ENCODE measurements at places on chromosomes 3 and 15.
A peak's percentile ranks its signal among the peaks of the same experiment; 100 is the strongest.

DNA sequence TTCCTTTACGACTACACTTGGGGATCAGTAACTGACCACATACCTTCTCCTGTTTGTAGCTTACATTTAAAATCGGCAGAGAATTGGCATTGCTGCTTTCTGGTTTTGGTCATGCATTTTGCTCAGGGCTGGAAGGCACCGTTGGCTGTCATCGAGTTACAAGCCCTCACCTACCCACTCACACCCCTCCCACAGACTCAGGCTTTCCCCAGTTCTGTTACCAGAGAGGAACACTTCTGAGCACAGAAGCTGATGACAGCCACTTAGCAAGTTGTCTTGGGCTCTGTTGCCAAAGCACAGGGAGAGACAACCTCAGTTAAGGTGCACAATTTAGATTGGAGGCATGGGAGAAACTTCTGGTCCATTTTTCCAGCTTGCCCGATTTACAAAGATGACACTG is 204.8 kb upstream of the TOPAZ1 start:
- no peak overlapping the region for H3K4me3 ChIP-seq
- peaks cover 32% of the 10 kb centered on the region for H3K27me3 ChIP-seq
- no peaks in the 10 kb centered on the region for H3K4me1 ChIP-seq
- DNase-seq = no peak

- H3K4me1 ChIP-seq = no peaks in the 10 kb centered on the region
- no peak for DNase-seq
- peak overlapping the region; percentile 82 for H3K27ac ChIP-seq
- no peaks in the 10 kb centered on the region for H3K36me3 ChIP-seq
These were observed 42.5 kb upstream of the TPM1 start for GRCh38 chr15:62999923-63000561.

DNA sequence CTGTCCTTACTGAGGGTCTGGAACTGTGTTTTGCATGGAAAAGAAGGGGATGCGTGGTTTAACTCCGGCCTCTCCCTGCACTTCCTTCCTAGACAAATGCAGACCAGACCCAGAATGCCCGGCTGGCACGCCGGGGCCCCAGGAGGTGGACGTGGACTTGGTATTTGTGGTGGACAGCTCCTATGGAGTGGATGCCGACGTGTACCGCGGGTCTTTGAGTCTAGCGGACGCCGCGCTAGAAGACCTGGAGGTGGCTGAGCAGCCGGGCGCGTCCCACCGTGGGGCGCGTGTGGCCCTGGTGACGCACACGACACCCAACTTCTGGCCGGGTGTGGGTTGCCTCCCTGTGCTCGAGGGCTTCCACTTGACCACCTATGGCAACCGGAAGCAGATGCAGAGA is 81.8 kb upstream of the COL6A5 start:
- H3K4me3 ChIP-seq = no peak overlapping the region
- DNase-seq = no peak
- H3K36me3 ChIP-seq = no peaks in the 10 kb centered on the region
- H3K4me1 ChIP-seq = no peaks in the 10 kb centered on the region
- no peak overlapping the region for H3K27ac ChIP-seq

GRCh38 chr3:184242297-184242685 is 6.5 kb downstream of the ALG3 start:
- peaks cover under 1% of the 10 kb centered on the region for H3K27me3 ChIP-seq
- peaks cover 26% of the 10 kb centered on the region for H3K36me3 ChIP-seq
- no peak for DNase-seq
- H3K4me1 ChIP-seq = peaks cover 7% of the 10 kb centered on the region

DNA sequence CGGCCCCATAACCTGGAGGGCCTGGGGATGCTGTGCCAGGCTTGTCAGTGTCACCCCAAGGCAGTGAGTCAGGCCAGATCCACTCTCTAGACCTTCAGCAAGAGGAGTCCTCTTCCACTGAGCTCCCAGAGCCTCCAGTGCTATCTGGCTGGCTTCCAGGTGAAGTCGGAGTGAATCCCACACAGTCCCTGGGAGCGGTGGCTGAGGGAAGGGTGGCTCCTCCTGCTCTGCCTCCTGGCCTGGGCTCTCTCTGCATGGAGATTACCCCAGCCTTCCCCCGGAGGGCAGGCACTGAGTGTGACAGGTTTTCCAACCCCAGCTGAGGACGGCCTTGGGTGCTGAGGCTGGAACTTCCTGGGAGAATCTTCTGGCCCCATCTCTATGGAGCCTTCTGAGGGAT is 82.7 kb downstream of the EPHB1 start:
- no peaks in the 10 kb centered on the region for H3K27me3 ChIP-seq
- no peaks in the 10 kb centered on the region for H3K4me1 ChIP-seq

- H3K4me3 ChIP-seq = no peak overlapping the region
- peak overlapping the region; percentile 94 for H3K27ac ChIP-seq
- no peaks in the 10 kb centered on the region for H3K27me3 ChIP-seq
- DNase-seq = no peak
- H3K4me1 ChIP-seq = peaks cover 7% of the 10 kb centered on the region
- no peaks in the 10 kb centered on the region for H3K36me3 ChIP-seq
These were observed 15.2 kb downstream of the EFCC1 start for GRCh38 chr3:129016356-129016719.

DNA sequence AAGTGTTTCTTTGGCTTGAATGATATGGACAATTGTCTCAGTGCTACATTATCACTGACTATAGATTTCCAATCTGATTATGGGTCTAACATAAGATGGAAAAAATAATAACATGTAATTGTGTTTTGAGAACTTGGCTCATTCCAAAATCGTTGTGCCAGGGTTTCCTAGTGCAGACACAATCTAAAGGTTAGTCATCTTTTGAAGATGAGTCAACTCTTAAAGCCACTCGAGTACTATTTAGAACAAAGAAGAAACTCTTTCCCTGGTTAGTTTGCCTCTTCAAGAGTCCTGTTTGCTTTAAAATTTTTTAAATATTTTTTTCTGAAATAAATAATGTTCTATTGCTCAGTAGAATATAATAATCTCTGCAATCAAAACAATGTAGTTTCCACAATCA is 301.0 kb downstream of the CADM2 start:
- no peaks in the 10 kb centered on the region for H3K4me1 ChIP-seq
- DNase-seq = no peak
- no peaks in the 10 kb centered on the region for H3K36me3 ChIP-seq
- H3K27ac ChIP-seq = no peak overlapping the region

DNA sequence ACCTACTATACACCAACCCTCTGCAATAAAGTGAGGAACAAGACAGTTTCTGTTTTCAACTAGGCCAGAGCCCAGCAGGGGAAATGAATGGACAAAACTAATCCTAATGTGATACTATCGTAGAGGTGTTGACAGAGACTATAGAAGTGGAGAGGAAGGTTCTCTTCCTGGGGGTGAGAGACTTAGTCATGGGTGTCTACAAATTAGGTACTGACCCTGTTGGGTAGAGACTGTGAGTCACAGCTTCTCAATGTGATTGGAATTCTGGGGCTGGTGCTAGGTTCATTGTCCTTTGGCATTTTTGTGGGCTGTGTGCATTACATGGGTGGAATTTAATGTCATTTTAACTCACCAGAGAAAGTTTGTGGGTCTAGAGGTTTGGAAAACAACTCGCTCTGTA is 79.3 kb downstream of the ADAMTSL3 start:
- no peak overlapping the region for H3K27ac ChIP-seq
- DNase-seq = no peak
- H3K36me3 ChIP-seq = no peaks in the 10 kb centered on the region
- no peaks in the 10 kb centered on the region for H3K27me3 ChIP-seq
- no peak overlapping the region for H3K4me3 ChIP-seq

GRCh38 chr15:34437687-34438086 is at the start of gene GOLGA8A:
Gene GOLGA8A (minus strand): TSS chr15:34437808. CDS start chr15:34389691, 48,117 bp downstream.
- H3K36me3 ChIP-seq = no peaks in the 10 kb centered on the region
- no peaks in the 10 kb centered on the region for H3K27me3 ChIP-seq
- H3K4me1 ChIP-seq = no peaks in the 10 kb centered on the region
- peak; percentile 56 for DNase-seq

- H3K27me3 ChIP-seq = no peaks in the 10 kb centered on the region
- peak; percentile 71 for DNase-seq
- peak overlapping the region; percentile 67 for H3K27ac ChIP-seq
- H3K4me1 ChIP-seq = peaks cover 31% of the 10 kb centered on the region
- H3K4me3 ChIP-seq = no peak overlapping the region
These were observed 35.6 kb downstream of the DAPK2 start for GRCh38 chr15:64010719-64011118.

DNA sequence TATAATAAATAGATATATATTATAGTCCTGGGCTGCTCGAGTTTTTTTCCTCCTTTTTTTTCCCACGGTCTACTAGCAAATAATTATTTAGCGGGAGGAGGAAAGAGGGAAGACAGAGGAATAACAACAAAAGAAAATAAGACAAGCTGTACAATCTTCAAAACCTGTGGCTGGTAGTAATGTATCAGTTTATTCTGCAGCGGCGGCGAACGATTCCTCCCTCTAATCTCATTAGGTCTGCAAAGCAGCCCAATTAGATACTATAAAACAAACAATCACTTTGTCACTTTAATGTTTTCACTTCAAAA is 390 bp upstream of the TLE3 start:
- no peaks in the 10 kb centered on the region for H3K36me3 ChIP-seq
- peak overlapping the region; percentile 80 for H3K4me3 ChIP-seq
- peaks cover 72% of the 10 kb centered on the region for H3K4me1 ChIP-seq
- DNase-seq = no peak
- H3K27ac ChIP-seq = peak overlapping the region; percentile 99

DNA sequence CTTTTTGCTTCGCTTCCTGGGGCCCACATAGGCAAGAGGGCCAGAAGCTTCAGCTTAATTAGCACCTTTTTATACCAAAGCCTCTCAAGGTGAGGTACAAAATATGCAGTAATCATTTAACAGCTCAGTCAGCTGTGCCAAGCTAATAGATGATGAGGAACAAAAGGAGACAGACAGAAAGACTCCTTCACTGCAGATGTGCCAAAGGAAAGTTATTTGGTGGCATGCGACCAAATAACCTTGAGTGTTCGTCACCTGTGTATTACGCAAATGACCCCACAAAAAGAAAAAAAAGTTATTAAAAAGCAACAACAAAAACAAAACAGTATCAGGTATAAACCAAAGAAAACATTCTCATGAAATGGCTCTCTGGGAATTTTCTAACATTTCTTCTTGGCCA is 325.8 kb upstream of the IGF1R start:
- DNase-seq = no peak
- H3K4me1 ChIP-seq = no peaks in the 10 kb centered on the region
- no peak overlapping the region for H3K27ac ChIP-seq
- no peaks in the 10 kb centered on the region for H3K27me3 ChIP-seq
- no peak overlapping the region for H3K4me3 ChIP-seq

DNA sequence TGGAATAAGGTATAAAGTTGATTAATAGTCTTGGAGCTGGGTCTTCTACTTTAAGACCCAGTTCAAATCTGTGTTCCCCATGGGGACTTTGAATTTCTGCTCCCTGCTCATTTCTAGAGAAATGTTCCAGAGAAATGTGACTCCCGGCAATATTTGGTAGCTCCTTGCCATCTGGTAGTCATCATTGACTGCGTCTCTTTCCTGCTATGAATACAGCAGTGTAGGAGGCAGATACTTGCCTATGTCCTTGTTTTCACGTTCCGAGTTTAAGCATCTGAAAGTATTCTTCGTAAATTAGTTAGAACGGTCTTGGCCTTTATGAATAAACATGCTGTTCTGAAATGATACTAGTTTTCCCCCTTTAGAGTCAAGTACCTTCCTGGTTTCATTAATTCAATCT is 352.9 kb downstream of the PTPRG start:
- no peak overlapping the region for H3K27ac ChIP-seq
- H3K36me3 ChIP-seq = no peaks in the 10 kb centered on the region
- no peaks in the 10 kb centered on the region for H3K27me3 ChIP-seq
- peaks cover 90% of the 10 kb centered on the region for H3K4me1 ChIP-seq

- no peak overlapping the region for H3K27ac ChIP-seq
- H3K4me1 ChIP-seq = peaks cover 3% of the 10 kb centered on the region
- H3K27me3 ChIP-seq = no peaks in the 10 kb centered on the region
These were observed 189.3 kb upstream of the TPM1 start for GRCh38 chr15:62853114-62853840.

DNA sequence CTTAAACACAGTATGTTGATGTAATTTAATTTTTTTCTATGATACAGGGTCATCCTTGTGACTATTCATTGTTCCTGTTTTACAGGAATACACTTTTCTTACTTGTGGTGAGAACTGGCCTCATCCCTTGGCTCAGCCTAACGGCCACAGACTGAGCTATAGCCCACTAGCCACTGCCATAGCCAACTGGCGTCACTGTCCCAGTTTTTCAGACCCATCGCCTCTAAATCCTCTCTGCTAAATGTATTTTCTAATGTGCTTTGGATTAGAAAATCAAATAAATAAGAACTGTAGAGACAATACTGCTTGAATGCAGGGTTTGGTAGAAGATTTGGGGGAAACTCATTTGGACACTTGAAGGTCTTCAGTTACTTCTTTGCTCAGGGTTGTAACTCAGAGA is 113.1 kb downstream of the TIGIT start:
- H3K36me3 ChIP-seq = no peaks in the 10 kb centered on the region
- H3K27ac ChIP-seq = no peak overlapping the region
- no peak for DNase-seq
- no peaks in the 10 kb centered on the region for H3K27me3 ChIP-seq
- H3K4me1 ChIP-seq = peaks cover 84% of the 10 kb centered on the region
- H3K4me3 ChIP-seq = no peak overlapping the region

DNA sequence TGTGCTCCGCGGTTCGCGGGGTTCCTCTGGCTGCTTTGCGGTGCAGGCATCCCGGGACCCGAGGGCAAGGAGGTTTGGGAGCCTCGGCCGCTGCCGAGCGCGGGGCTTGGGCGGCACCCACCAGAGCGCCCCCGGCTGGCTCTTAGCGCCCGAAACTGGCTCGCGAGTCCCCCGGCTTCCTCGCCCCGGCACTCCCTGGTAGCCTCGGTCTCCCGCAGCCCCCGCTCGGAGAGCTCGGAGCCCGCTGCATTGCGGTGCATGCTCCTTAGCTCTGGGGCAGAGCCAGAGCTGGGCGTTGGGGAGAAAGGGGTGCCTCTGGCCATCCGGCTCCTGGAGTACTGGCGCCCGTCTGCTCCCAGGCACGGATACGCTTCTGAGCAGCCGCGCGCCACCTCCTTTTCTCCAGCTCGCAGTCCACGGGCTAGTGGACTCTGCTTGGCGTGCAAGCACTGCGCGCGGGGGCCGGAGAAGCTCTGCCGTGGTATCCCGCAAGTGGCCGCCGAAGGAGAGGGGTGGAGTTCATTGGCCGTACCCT is 753 bp downstream of the EPHB1 start:
- H3K27ac ChIP-seq = no peak overlapping the region
- H3K36me3 ChIP-seq = no peaks in the 10 kb centered on the region
- H3K4me3 ChIP-seq = peak overlapping the region; percentile 51
- no peak for DNase-seq

DNA sequence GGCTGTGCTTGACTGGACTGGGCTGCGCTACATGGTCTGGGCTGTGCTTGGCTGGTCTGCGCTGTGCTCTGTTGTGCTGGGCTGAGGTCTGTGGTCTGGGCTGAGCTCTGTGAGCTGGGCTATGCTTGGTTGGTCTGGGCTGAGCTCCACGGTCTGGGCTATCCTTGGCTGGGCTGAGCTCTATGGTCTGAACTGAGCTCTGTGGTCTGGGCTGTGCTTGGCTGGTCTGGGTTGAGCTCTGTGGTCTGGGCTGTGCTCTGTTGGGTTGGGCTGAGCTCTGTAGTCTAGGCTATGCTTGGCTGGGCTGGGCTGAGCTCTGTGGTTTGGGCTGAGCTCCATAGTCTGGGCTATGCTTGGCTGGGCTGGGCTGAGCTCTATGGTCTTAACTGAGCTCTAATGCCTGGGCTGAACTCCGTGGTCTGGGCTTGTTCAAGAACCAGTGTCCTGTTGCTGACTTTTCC is 92.0 kb downstream of the PLXNA1 start:
- peaks cover 23% of the 10 kb centered on the region for H3K27me3 ChIP-seq
- no peaks in the 10 kb centered on the region for H3K36me3 ChIP-seq
- no peak overlapping the region for H3K27ac ChIP-seq

All from heart right ventricle (tissue), 16 donors.